ENCODE measurements at places on chromosomes 1 and 21. TPM values are rescaled to one million over a fixed set of nuclear protein-coding genes. Genes with fewer than 3 reads are reported as not detected.

Gene F13B
- not detected for total RNA-seq

Gene ADCY10
- under 0.01 TPM for total RNA-seq

Gene MYOC
- 0.74 TPM for total RNA-seq

Gene MMEL1
- total RNA-seq: not detected

Gene DAP3
- total RNA-seq: 43.2 TPM

Gene FLVCR1
- total RNA-seq: 8.2 TPM

Gene NBPF11
- total RNA-seq: 5.0 TPM

Gene SLC2A5
- total RNA-seq: 10.7 TPM

Gene C1orf56
- total RNA-seq: 0.85 TPM

Gene NKAIN1
- 0.09 TPM for total RNA-seq

Gene MROH9
- not detected for total RNA-seq

Gene MSH4
- 0.46 TPM for total RNA-seq

Gene ICOSLG
- total RNA-seq: 0.65 TPM

Gene SIM2
- total RNA-seq: under 0.01 TPM

Gene HAX1
- 137 TPM for total RNA-seq

Gene CCDC190
- 0.14 TPM for total RNA-seq

Gene NPHS2
- total RNA-seq: not detected

Gene NUP210L
- 0.18 TPM for total RNA-seq

Gene C4BPA
- under 0.01 TPM for total RNA-seq

Gene CD84
- total RNA-seq: not detected

Gene HCRTR1
- total RNA-seq: not detected

Gene C1QA
- total RNA-seq: not detected

Gene TMEM240
- 3.3 TPM for total RNA-seq

Gene MRAP
- 0.09 TPM for total RNA-seq

Gene KLF17
- 0.09 TPM for total RNA-seq

Gene MEGF6
- total RNA-seq: 3.0 TPM

Gene FBXO2
- 2.8 TPM for total RNA-seq

Gene OLIG1
- total RNA-seq: not detected

Gene CRYBG2
- under 0.01 TPM for total RNA-seq

Gene COL11A1
- total RNA-seq: 17.2 TPM

Gene DYNLT5
- total RNA-seq: 0.71 TPM

Gene KHDRBS1
- total RNA-seq: 39.8 TPM

Gene SEMA4A
- total RNA-seq: 0.57 TPM

Gene LGR6
- not detected for total RNA-seq

Gene ACBD6
- 73.5 TPM for total RNA-seq

Gene ATP6V1G3
- total RNA-seq: not detected

Gene TDRD5
- total RNA-seq: not detected

Gene GJA4
- total RNA-seq: 0.18 TPM

Gene AKR7A2
- total RNA-seq: 70.4 TPM

Gene TRIM62
- total RNA-seq: 2.3 TPM

Gene C4BPB
- total RNA-seq: 0.14 TPM

Gene TSPAN1
- total RNA-seq: 0.46 TPM

Gene GNG4
- total RNA-seq: 3.7 TPM

Gene PCP4
- total RNA-seq: not detected

Gene CTNNBIP1
- total RNA-seq: 27.2 TPM

Gene KRTAP12-2
- total RNA-seq: not detected

Gene HEYL
- total RNA-seq: 0.09 TPM

Gene PEX11B
- 24.9 TPM for total RNA-seq

Gene RNU1-3
- 3,030 TPM for total RNA-seq

Gene SMPDL3B
- total RNA-seq: not detected

Gene CLDN17
- total RNA-seq: not detected

Gene VWA5B1
- not detected for total RNA-seq

Gene OR2G6
- not detected for total RNA-seq

Gene TYW3
- 18.3 TPM for total RNA-seq

Gene ABCA4
- total RNA-seq: 0.65 TPM

Gene CFAP74
- total RNA-seq: not detected

Gene RAB3B
- total RNA-seq: 7.0 TPM

Gene ZYG11A
- total RNA-seq: 1.00 TPM

Gene KRTAP10-9
- not detected for total RNA-seq
